HL-60 (cell line): ENCODE measurements at places on chromosomes 4 and X.

DNA sequence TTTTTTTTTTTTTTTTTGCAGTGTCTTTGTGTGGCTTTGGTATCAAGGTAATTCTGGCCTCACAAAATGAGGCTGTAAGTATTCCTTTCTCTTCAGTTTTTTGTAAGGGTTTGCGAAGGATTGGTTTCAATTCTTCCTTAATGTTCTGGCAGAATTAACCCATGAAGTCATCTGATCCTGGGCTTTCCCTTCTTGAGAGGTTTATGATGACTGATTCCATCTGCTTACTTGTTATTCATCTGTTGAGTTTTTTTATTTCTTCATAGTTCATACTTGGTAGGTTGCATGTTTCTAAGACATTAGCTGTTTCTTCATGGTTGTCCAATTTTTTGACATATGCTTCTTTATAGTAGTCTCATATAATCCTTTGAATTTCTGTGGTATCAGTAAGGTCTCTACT is 181.4 kb upstream of the PDE5A start:
- DNase-seq, result no peak

DNA sequence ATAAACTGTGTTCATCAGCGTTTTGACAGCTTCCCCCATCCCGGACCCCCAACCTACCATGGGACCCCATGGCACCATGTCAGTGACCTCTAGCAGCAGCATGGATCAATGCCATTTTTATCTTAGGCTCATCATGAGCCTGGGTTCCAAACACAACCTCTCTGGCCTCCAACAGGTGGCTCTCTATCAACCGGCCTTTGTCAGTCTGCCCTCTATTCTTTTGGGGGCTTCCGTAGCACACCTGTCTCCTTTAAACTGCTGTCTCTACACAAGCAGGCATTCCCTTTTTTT is 721 bp upstream of the TMEM150C start:
- DNase-seq, result no peak

- DNase-seq, result no peak
These were observed 117.2 kb upstream of the SLC34A2 start for GRCh38 chr4:25538430-25538829.

GRCh38 chr4:81921751-81922159 is 450.0 kb upstream of the RASGEF1B start:
- DNase-seq, result no peak

- no peak for DNase-seq
These were observed 311.8 kb downstream of the PPP3CA start for GRCh38 chr4:101035487-101035886.

DNA sequence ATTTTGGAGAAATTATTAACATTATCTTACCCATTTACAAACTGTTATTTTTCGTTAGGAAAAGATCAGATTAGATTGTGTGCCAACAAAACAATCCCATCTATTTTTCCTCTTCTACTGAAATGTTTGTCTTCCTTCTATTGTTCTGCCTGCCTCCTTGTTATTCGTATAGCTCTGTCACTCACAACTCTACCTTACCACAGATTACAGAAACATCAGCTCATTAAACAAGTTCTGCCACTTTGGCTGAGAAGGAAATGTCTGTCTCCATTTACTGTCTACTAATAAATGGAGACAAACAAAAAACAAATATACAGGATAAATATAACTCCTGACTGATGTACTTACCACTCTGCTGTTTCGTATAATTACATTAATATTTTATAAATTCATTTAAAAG is 211.4 kb downstream of the ENOX2 start:
- DNase-seq, result no peak

- DNase-seq, result no peak
These were observed 127.8 kb downstream of the DDX53 start for GRCh38 chrX:23127586-23127985.

DNA sequence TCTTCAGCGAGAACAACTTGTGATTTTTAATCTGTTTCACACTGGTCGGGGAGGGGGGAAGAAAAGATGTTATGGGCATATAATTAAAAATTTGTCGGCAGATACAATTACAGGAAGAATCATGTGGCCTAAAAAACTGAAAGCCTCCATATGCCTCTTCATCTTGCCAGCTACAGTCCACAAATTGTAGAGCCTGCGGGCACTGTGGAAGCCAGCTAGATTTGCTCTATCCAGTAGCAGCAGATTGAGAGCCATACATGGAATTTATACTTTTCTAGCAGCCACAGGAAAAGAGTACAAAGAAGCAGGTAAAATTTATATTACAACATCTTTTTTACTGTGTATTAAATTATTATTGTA is 147.3 kb downstream of the TBL1X start:
- no peak for DNase-seq

DNA sequence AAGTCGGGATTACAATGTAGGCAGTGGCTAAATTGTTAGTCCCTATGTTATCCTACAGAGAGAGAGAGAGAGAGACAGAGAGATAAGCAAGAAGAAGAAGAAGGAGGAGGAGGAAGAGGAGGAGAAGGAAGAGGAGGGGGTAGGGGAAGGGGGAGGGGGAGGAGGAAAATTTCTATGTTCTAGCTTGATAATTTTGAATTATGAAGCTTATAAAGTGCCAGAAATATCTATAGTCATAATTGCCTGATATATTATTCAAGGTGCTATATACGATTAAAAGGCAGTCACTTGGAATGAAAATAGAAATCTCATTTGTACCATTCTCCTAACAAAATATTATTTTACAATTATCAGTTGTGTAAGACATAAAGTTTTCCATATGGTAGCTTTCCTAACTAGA is 122.4 kb upstream of the PRR32 start:
- no peak for DNase-seq
